ENCODE measurements at places on chromosomes 2 and 18.

- no peak for DNase-seq
Observed at GRCh38 chr18:37210781-37211180, 354.8 kb downstream of the CELF4 start.

- peak; percentile 27 for DNase-seq
Observed at GRCh38 chr2:205766779-205767359, 84.6 kb downstream of the NRP2 start.

GRCh38 chr2:233414777-233415570 lies 60.7 kb downstream of the DGKD start:
- DNase-seq: no peak

DNA sequence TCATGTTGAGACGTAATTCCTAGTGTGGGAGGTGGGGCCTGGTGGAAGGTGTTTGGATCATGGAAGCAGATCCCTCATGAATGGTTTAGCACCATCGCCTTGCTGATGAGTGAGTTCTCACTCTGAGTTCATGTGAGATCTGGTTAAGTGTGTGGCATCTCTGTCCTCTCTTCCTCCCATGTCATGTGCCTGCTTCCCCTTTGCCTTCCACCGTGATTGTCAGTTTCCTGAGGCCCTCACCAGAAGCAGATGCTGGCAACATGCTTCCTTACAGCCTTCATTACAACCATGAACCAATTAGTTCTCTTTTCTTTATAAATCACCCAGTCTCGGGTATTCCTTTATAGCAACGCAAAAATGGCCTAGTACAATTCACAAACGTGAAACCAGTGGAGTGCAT lies 14.6 kb upstream of the MCM6 start:
- no peak for DNase-seq

DNA sequence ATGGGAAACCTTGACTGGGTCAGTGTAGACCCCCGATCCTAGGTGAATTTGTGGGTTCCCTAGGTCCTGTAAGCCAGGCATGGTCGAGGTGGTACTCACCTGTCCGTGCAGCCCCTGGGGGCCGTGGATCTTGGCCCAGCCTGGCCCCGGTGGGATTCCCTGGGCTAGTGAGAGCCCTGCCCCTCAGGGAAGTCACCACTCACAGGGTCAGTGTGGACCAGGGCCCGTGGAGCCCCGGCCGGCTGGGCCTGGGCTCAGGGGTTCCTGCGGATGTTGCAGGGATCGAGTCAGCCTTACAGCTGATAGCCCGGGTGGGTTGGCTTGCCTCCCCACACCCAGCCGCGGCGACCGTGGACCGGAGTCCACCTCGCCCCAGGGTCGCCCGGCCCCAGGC lies 528 bp downstream of the ATG9A start:
- DNase-seq: no peak

DNA sequence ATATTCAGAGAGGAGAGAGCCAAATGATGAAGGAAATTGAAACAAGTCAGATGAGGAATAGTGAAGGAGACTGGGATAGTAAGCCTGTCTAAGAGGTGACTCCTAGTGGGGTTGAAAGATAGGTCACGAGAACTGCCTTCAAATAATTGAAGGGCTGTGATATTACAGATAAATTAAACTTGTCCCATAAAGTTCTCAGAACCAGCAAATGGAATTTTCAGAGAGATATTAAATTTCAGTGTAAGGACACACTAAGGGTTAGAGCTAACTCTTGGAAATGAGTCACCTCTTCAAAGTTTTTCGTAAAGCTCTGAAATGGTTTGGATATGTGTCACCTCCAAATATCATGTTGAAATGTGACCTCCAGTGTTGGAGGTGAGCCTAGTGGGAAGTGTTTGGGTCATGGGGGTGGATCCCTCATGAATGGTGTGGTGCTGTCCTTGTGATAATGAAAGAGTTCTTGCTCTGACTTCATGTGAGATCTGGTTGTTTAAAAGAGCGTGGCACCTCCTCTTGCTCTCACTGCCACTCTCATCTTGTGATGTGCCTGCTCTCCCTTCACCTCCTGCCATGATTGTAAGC lies 87.3 kb downstream of the BABAM2 start:
- DNase-seq: no peak

GRCh38 chr2:100302585-100302892 lies 19.8 kb downstream of the LONRF2 start:
- DNase-seq: no peak

DNA sequence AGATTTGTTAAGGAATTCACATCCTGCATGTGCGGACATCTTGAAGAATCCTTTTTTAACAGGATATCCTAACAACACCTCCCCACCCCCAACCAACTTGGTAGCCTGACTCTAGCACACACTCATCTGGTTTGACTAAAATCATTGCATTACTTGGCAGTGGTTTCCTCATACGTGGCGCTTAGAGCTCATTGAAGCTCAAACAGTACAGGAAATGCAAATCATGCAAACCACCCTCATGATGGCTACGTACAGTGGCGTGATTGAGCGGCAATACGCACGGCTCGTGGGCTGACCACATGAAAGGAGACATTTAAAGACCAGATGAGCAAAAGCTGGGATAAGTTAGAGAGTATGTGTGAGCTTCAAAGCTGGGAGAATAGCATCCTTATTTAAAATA lies 336.2 kb downstream of the ZEB2 start:
- peak; percentile 44 for DNase-seq

- DNase-seq: no peak
Observed at GRCh38 chr2:227411990-227412350, 24.2 kb upstream of the SCYGR1 start.

- DNase-seq: no peak
Observed at GRCh38 chr2:234422273-234422732, 74.6 kb downstream of the ARL4C start.

DNA sequence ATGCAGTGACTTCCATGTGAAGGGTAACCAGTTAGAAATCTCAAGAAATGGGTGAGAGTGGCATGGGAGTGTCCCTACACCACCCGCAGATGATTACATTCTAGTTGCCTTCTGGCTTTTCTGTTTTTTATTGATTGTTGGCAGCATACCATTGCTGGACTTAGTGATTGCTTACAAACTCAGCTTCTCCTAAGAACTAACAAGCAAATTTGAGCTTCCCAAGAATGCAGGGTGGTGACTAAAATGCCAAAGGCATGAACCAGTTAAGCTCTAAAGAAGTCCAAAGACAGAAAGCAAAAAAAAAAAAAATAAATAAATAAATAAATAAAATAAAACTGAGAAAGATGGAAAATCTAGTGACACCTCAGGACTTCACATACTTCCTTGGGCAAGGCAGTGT lies 245.5 kb upstream of the PARD3B start:
- no peak for DNase-seq

- DNase-seq: no peak
Observed at GRCh38 chr2:158034198-158034866, 67.3 kb upstream of the UPP2 start.

DNA sequence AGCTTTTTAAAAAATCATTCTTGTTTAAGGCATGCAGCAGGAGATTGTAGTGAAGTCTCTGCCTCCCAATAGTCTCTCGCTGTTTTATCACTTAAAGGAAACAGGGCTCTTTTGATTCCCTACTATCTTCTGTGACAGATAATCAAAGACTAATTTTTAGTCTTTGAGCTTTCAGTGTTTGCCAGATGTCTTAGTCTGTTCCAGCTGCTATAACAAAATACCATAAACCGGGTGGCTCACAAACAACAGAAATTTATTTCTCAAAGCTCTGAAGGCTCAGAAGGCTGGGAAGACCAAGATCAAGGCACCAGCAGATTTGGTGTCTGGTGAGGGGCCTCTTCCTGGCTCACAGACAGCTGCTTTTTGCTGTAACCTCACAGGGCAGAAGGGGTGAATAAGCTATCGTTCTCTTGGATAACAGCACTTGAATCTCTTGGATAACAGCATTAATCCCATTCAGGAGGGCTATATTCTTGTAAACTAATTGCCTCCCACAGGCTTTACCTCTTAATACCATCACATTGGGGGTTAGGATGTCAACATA lies 37.8 kb upstream of the STAT4 start:
- DNase-seq: no peak

GRCh38 chr2:12587729-12588522 lies 128.8 kb upstream of the TRIB2 start:
- no peak for DNase-seq

- DNase-seq: no peak
Observed at GRCh38 chr18:45654677-45655076, 39.4 kb downstream of the SLC14A2 start.

- no peak for DNase-seq
Observed at GRCh38 chr18:60684843-60685513, 312.4 kb upstream of the MC4R start.

DNA sequence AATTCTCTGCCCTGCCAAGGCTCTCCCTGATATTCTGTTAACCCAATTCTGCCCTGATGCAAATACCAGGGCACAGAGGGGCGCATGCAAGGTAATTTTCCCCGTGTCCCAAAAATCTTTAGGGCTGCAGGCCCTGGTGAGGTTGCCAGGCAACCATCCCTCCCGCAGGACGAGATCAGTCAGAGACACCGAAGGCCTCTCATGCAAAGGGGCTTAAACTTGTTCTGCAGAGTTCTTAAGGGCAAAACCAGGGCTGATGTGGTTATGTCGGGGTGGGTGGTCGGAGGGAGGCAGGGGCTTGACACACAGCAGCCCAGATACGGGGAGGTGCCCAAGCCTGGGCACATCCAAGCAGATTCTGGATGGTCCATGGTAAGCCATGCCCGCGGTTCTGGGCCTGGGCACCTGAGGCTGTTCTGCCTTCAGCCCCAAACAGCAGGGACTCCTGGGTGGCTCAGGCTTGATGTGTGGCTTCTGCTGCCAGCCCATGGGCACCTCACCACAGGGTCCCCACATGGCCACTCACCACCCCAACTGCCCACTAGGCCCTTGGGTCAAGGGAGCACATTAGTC lies 27.2 kb downstream of the STEAP3 start:
- no peak for DNase-seq

GRCh38 chr2:165718610-165719210 lies 75.3 kb downstream of the GALNT3 start:
- no peak for DNase-seq

DNA sequence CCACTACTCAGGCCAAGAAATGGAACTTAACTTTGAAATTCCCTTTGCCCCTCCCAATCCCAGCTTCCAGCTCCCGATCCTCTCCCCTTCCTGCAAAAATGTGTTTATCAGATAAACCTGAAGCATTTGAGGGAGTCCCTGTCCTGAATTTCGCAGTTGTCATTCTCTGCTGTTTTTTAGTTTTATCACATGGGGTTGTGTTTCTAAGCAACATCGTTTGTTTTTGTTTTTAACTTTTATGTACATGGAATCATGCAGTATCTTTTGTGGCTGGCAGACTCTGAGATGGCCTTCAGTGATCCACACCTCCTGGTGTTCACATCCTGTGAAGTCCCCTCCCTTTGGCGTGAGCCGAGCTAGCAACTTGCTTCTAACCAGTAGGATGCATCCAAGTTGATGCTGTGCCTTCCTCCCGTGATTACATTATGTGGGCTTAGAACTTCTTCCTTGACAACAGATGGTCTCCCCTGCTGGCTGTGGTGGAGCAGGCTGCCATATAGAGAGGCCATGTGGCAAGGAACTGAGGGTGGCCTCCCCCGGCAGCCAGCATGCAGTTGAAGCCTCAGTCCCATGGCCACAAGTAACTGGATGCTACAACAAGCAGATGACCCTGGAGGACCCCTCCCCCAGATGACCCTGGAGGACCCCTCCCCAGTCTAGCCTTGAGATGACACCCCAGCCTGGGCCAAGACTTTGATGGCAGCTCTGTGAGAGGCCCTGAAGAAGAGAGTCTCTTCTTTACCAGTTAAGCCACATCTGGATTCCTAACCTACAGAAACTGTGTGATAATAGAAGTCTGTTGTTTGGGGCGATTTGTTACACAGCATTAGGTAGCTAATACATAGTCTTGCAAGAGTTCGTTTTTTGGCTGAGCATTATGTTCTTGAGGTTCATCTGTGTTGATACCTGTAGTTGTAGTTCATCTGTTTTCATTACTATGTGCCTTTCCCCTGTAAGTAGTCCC lies 27.7 kb downstream of the SH3BP4 start:
- DNase-seq: no peak

- DNase-seq: no peak
Observed at GRCh38 chr18:62486290-62486964, 36.4 kb upstream of the ZCCHC2 start.

DNA sequence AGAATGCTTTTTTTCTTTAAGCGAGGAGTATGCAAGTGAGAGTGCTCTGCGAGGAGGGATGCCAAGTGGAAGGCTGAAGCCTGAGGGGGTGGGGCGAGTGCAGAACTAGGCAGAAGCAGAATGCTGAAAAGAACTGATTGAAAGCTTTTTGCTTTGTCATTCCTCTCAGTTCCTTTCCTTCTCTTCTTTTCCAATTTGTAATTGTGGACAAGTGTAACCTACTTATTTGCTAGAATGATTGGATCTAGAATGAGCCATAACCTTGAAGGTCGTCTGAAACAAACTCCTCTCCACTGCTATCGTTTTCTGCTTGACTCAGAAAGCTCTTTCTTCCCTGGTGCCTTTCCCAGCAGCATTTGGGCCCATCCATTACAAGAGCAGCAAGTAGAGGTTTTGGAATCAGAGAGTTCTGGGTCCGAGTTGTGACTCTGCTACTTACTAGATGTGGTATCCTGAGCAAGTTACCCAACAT lies 115.3 kb downstream of the METTL8 start:
- no peak for DNase-seq

DNA sequence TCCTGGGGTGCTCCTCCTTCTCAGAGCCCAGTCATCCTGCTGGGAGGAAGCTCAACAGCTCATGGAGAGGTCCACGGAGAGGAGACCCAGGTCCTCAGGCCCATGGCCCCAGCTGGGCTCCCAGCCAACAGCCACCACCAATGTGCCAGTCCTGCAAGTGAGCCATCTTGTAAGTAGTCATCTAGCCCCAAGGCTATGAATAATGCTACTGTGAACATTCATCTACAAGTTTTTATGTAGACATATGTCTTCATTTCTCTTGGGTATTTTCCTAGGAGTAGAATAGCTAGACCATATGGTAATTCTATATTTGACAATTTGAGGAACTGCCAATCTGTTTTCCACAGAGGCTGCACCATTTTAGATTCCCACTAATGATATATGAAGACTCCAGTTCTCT lies 166.1 kb downstream of the MTCL1 start:
- DNase-seq: no peak

DNA sequence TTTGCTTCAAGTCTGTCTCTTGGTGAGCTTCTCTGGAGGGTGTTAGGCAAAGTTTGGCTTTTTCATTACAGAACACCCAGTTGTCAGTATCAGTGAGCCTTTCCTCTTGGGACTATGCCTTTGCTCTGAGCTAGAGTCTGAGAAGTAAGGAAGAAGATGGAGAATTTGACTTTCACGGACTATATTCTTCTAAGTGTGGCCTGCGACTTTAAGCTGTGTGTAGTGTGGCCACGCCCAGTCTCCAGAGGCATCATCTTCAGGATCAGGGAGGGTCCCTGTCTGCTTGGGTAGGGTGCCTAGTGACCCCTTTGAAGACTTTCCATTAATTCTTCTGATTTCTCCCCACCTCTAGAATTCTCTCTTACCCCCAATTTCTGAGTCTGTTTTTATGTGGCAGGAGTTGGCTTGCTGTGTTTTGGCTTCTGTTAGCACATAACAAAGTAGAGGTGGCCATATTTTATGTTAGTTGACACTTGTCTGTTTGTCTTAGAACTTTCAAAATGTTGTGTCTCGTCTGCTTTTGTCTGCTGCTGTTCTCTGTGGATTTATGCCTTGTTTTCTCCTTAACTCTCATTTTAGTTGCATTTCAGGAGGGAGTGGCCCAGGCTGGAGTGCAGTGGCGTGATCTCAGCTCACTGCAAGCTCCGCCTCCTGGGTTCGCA lies 8.6 kb downstream of the PLEKHB2 start:
- DNase-seq: no peak

Measured in activated CD8-positive, alpha-beta memory T cell treated with anti-CD3 and anti-CD28 coated beads for 48 hours (primary cell).